Dermis blood vessel endothelial cell (primary cell): ENCODE measurements at places on chromosomes 6 and 20.

DNA sequence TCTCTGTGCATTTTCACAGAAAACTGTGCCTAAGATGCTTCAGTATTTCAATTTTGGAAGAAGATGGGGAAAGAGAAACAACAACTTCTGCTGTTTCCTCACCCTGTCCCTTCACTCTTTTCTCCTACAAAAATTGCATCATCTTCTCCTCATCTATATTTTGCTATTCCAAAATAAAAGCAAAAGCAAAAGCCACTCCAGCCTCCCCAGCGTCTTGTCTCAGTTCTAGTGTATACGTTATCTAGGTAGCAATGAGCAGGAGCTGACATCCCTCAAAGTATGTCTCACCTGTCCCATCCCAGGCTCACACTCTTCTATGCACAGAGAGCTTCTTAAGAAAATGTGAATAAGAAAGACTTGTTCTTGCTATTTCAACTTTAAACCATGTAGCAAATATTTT is 163.8 kb upstream of the TAB2 start:
- no peak for DNase-seq

- no peak for DNase-seq
Measured at GRCh38 chr6:170117111-170117972, 173.5 kb downstream of the DLL1 start.

GRCh38 chr20:56324806-56325205 is 34.0 kb upstream of the FAM210B start:
- no peak for DNase-seq

DNA sequence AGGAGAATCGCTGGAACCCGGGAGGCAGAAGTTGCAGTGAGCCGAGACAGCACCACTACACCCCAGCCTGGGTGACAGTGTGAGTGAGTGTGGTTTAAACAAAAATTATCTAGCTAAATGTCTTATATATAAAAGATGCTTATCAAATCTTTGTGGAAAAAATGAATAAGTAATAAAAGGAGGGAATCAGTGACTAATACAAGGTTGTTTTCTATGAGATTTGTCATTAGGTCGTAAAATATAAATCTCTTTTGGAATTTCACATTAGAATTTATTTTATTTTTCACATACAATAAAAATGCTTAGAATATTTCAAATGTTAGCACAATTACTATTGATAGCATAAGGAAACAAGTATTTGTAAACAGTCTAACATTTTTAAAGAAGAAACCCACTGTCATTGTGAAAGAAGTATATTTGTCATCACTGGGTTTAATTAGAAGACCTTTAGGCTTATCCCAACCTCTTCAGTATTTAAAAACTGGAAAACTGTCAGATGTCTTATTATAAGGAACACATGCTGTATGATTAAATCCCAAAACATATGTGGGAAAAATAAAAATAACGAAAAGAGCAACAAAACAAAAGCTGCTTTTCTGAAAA is 47.1 kb downstream of the ASCC3 start:
- no peak for DNase-seq

GRCh38 chr6:81242624-81243023 is 509.9 kb downstream of the TENT5A start:
- DNase-seq, result no peak

- DNase-seq, result no peak
Measured at GRCh38 chr6:139060332-139060731, 31.8 kb downstream of the ABRACL start.

GRCh38 chr6:168013250-168013915 is 15.9 kb downstream of the KIF25 start:
- no peak for DNase-seq

DNA sequence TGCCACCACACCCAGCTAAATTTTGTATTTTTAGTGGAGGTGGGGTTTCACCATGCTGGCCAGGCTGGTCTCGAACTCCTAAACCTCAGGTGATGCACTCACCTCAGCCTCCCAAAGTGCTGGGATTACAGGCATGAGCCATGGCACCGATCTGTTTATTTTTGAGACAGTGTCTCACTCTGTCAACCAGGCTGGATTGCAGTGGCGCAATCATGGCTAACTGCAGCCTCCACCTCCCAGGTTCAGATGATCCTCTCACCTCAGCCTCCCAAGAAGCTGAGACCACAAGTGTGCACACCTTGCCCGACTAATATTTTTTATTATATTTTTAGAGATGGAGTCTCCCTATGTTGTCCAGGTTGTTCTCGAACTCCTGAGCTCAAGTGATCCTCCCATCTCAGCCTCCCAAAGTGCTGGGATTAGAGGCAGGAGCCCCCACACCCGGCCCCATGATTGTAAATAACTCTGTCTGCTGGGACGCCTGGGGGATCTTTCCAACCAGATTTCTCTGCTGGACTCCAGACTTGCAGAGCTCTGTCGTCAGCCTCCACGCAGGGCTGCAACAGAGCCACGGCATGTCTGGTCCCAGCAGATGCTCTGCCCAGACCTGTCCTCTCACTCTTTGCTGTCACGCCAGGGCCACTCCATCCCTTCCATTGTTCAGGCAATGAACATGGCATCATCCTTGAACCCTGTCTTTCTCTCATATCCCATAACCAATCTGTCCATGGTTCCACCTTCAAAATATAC is 25.3 kb downstream of the SYNJ2 start:
- no peak for DNase-seq

DNA sequence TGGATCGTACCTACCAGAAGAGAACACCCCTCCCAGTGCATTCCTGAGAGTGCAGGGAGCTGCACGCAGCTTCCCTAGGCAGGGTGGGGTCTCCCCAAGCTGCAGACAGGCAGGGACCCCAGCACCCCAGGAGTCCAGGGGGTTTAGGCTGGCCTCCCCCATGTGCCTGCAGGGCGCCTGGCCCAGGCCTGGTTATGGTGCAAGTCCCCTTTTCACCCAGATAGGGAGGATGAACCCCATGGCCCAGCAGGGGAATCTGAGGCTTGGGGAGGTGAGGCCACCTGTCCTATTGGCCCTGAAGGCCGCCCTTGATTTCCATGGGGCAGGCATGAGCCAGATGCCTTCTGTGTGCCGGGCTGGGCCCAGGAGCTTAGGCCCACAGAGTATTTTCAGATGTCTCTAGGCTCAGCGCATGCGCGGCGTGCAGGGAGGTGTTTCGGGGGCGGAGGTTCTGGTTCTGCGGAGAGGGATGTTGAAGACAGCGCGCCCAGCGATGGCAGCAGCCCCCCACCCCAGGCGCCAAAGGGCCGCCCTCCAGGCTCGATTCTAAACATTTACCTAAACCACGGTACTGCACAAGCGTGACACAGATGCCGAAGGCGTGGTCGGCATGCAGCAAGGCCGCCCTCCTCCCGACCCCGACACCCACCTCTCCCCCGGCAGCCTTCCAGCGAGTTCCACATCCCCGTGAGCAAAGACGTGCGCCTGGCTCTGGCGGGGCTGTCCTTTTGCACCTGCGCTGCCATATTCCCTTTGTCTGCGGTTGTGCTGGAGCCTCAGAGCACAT is 29.4 kb downstream of the COL20A1 start:
- no peak for DNase-seq

DNA sequence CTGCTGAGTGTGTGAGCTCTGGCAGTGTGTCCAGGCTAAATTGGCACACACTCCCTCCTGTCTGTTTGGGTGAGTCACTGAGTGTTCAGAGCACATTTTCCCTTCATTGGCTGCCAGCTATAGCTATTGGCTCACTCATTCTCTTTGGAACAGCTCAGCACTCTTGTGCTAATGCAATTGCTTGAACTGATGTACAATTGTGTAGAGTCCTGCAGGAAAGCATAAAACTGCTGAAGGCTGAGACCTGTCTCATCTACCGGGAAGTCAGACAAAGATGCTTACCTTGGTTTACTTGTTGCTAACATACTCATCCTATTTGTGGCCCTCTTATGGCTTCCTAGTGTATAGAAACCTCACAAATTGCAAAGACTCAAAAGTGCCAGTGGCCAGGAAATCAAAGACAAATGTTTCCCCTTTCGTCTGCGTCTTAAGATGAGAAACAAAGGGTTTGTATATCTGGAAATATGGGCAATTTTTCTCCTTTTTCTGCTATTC is 351.0 kb downstream of the BCKDHB start:
- DNase-seq, result peak; percentile 92

- no peak for DNase-seq
Measured at GRCh38 chr6:169428532-169428931, 174.9 kb upstream of the THBS2 start.

DNA sequence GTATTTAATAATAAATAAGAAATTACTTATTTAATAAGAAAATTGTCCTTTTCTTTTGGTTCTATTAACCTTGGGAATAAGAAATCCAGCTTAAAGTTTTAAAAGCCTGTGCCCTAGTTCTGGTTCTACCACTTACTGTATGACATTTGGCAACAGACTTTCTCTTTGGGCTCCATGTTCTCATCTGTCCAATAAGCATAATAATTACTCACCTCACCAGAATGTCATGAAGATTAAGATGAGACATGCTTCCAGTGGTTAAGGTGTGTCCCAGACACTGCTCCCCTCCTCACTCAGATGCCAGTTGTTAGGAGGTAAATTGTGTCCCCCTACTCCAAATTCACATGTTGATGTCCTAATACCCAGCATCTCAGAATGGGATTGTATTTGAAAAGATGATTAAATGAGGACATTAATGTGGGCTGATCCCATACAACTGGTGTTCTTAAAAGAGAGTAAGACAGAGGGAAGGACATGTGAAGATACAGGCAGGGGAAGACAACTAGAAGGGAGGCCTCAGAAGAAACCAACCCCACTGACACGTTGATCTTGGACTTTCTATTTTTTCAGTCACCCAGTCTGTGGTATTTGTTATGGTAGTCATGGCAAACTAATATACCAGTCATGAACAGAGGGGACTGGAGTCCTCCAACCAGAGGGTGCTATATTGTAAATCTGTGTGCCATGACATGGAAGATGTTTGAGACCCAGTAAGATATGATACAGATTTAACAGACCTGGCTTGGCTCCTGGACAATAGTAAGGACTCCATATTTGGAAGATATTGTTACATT is 6.4 kb upstream of the MICAL1 start:
- no peak for DNase-seq

DNA sequence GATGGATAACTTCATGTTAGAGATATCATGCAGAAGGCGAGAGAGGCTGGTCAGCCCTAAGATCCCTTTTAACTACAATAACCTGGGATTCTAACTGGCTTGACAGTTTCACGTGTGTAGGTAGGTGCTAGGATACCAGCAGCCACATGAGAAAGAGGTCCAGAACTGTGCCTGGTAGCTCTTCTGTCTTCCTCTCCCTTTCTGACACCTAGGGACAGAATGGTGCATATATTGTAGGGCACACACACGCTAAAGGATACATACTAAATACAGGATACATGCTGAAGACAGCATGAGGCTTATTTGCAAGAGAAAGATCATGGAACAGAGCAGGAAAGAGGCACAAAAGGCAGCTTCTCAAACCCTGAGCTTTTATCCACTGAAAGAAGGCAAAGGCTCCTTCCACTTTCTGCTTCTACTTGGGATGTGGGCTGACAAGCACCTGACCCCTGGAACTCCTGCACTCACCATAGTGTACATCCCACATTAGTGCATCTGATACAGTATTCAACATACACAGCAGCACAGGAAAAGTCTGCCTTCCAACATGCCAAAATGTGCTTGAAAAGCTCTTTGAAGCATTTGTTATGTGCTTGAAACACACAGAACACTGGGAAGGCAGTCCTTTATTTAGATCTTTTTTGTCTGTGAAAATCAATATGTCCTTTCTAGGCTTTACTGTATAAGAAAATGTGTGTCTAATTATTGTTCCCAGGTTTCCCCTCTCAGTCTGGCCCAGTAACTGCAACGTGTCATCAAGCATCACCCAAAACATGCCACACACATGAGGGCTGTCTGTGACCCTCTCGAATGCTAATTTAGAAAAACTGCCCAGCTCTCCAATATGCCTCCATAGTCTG is 3.2 kb downstream of the SLC22A23 start:
- no peak for DNase-seq

- peak; percentile 57 for DNase-seq
Measured at GRCh38 chr6:143337201-143337949, 113.1 kb downstream of the ADAT2 start.
